ENCODE measurements at places on chromosomes 7 and 10. TPM values are rescaled to one million over a fixed set of nuclear protein-coding genes. Genes with fewer than 3 reads are reported as not detected.

GRCh38 chr10:104254493-104255310 lies at the start of gene GSTO1:
Gene GSTO1, plus strand, starts transcription at chr10:104254892. Its CDS starts 37 bp downstream, at chr10:104254929.
- DNase-seq: peak; percentile 89

PLA2G12B gene
- total RNA-seq: 0.21 TPM

HYAL4 gene
- total RNA-seq: 0.36 TPM

LIPK gene
- total RNA-seq: not detected

GRCh38 chr10:372566-372965 lies 237.3 kb downstream of the ZMYND11 start:
- DNase-seq: no peak

GRCh38 chr7:35261476-35262285 lies 7.8 kb upstream of the TBX20 start:
- DNase-seq: no peak

Data from heart left ventricle (tissue), 16 donors.